ENCODE measurements at places on chromosomes 3 and 15. TPM values are rescaled to one million over a fixed set of nuclear protein-coding genes. Genes with fewer than 3 reads are reported as not detected.

- DNase-seq, result no peak
Measured at GRCh38 chr15:78308422-78309032, 9.1 kb upstream of the SKIC8 start.

GRCh38 chr3:42805141-42805821 lies 991 bp upstream of the HIGD1A start:
- no peak for DNase-seq

GRCh38 chr3:49199239-49199899 lies 28.0 kb downstream of the KLHDC8B start:
- DNase-seq, result no peak

GRCh38 chr15:62745621-62746225 lies 296.8 kb upstream of the TPM1 start:
- DNase-seq, result no peak

Gene SLC28A2
- not detected for polyA plus RNA-seq

Gene CNBP
- 856 TPM for polyA plus RNA-seq

Data from naive B cell (primary cell).